ENCODE measurements at places on chromosomes 6 and 20.

DNA sequence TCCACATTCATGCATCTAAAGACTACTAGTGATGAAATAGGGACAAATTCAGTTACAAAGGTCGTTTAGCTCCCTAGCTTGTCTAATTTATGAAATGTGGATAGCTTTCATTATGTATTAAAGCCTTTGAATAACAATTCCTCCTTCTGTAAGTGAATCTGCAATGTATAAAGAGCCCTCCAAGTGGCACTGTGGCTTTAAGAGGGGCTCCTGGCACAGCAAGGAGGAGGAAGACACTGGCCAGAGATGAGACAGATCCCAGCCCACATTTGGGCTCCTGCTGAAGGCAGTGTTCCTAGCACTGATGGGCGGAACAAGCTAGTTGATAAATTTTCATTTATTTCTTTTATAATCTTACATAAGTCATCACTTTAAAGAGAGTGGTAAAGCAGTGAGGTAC lies 17.6 kb upstream of the FUCA2 start:
- DNase-seq = no peak

GRCh38 chr6:11947575-11947974 lies 64.5 kb upstream of the HIVEP1 start:
- no peak for DNase-seq

DNA sequence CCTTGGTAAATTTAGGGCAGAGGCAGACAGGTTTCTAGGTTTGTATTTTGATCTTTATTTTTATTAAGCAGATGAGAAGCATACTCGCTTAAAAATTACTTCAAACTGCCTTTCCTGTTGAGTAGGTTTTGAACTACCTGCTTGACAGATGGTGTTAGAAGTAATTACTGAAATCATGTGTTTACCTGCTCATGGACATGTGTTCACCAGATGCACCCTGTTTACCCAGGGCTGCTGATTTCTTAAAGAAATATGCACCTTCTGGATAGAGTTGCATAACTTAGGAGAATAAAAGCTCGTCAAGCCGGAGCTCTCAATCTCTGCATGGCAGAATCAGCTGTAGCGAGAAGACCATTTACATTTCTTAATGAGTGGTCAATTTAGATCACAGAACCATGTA lies 165.1 kb downstream of the CDKAL1 start:
- DNase-seq = no peak

DNA sequence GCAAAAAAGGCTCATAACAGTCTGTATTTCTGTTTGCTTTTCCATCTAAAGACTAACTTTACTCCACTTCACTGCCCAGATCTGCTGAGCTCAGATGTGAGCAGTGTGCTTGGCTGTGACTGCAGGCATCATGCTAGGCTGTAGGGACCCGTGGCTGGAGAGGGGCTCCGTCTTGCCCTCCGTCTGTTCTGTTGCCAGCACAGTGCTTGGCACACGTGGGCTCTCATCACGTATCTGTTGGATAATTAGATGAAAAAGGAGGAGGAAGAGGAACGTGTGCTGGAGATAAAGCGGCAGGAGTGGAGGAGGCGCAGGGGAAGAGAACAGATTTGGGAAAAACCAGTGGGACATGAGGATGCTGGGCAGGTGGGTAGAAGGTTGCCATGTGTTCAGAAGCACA lies 57.6 kb upstream of the IER3 start:
- no peak for DNase-seq

- DNase-seq = no peak
Observed at GRCh38 chr6:107128175-107128574, 12.9 kb upstream of the BEND3 start.

GRCh38 chr6:160532315-160532714 lies 131.8 kb downstream of the LPA start:
- no peak for DNase-seq

DNA sequence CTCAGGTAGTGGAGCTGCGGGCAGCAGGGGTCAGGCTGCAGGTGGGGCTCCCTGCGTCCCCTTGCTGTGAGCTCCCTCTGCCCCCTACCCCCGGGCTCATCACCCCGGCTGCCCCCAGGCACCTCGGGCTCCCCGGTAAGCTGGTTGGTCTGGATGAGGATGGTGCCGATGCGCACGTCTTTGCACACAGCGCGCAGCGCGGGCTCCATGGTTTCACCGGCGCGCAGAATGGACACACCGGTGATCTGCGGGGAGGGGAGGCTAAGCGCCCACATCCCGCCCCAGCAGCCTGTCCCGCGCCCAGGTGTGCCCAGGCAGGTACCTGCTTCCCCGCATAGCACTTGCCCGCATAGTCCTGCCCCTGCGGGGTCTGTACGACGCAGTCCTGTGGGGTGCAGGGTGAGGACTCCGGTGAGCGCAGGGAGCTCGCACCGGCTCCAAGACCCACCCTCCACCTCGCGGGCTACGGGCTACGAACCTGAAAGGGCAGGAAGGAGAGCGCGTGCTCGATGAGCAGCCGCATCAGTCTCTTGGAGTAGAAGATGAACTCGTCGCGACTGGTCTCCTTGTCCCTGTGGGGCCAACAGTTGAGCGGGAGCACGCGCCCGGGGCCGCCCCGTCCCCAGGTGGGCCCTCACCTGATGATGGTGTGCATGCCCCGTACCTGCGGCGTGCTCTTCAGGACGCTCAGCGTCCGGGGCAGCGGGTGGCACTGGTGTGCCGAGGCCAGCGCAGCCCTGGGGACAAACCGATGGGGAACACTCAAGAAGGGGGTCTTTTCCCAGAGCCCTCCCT lies 15.5 kb downstream of the UCKL1 start:
- DNase-seq = no peak

DNA sequence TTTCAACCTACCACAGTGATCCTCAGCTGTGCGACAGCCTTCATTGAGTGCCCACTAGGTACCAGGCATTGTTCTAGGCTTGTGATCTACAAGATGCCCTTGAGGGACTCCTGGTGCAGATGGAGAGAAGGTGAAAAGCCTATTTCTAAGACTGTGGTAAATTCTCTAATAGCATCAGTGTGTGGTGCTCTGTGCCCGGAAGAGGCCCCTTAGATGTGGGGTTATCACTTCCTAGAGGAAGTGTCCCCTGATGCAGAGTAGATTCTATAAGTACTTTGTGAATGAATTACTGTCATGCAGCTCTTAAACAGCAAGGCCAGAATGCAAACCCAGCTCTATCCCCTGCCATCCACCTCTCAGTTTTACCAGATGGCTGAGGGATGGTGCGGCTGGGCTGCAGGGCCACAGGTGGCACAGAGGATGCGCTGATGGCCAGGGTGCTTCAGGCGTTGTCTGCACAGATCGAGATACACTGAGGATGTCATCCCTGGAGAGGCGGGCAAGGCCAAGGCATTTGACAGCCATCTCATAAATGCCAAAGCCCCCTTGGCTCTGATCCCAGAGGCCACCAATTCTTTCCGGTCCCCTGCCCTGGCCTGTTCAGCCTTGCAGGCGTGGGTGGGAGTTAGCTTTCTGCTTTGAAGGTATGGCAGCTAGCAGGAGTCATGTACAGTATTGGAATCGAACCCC lies 96.7 kb downstream of the TOX2 start:
- no peak for DNase-seq

GRCh38 chr6:156009656-156010055 lies 554.0 kb upstream of the NOX3 start:
- DNase-seq = no peak

GRCh38 chr20:22918286-22918983 lies 116.7 kb upstream of the SSTR4 start:
- no peak for DNase-seq

GRCh38 chr6:75794351-75794846 lies 45.4 kb downstream of the MYO6 start:
- DNase-seq = no peak

- no peak for DNase-seq
Observed at GRCh38 chr6:107806691-107807090, 17.4 kb downstream of the SCML4 start.

- DNase-seq = no peak
Observed at GRCh38 chr20:56628873-56629463, at the start of gene TFAP2C. Gene TFAP2C (plus strand): TSS chr20:56629306. CDS start chr20:56629545, 239 bp downstream.

DNA sequence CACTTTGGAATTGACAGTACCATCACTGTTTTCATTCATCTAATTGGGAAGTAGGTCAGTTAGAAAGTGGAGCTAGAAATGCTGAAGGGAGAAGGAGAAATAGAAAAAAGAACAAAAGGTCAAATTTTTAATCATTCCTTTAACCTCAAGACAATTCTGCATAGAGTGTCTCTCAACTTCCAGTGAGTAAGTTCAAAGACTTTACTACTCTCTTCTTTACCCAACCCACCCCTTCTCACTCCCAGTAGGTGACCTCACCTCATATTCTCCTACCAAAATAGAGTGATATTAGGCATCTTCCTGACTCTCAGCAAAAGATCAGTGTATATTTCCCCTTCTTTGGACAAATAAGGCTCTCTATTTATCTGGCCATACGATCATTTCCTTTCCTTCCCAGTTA lies 340.0 kb upstream of the JAG1 start:
- DNase-seq = no peak

DNA sequence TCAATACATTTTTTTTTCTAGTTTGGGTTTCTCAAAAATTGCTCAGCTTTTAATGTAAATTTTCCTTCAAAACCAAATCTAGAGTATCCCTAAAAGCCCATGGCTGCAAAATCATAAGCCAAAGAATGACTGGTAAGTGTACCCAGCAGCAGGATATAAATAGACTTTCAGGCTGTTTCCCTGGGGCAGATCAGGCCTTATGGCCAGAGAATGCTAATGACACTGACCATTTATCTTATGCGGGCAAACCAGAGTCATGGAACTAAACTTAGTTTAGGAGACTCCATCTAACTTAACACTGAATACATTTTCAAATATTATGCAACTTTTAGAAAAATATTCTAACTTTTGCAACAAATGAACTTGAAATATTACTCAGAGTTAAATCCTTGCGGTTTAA lies 7.4 kb downstream of the OSER1 start:
- DNase-seq = no peak

All from epithelial cell of proximal tubule (primary cell).